GM23248 (cell line): ENCODE measurements at places on chromosomes 5 and 9. TPM values are rescaled to one million over a fixed set of nuclear protein-coding genes. Genes with fewer than 3 reads are reported as not detected.
A peak's percentile ranks its signal among the peaks of the same experiment; 100 is the strongest.

DNA sequence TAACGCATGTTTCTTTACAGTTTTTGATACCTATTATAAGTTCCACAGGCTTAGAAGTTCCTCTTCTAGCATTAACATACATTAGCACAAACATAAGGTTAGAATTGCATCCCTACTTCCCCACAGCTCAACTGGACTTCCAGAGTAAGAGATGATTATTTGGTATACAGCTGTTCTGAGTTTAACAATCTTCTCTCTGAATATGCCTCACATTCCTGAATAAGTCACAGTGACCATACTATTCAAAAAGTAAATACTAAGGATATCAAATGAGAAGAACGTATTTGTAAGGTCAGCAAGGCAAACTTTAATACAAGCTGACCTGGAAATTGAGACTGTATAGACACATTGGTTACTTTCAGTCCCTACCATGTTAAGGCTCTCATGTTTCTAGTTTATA is 21.3 kb downstream of the NR6A1 start:
- H3K27me3 ChIP-seq: no peaks in the 10 kb centered on the region
- no peak overlapping the region for H3K27ac ChIP-seq
- no peaks in the 10 kb centered on the region for H3K36me3 ChIP-seq
- peaks cover 24% of the 10 kb centered on the region for H3K4me1 ChIP-seq
- DNase-seq: peak; percentile 32

DNA sequence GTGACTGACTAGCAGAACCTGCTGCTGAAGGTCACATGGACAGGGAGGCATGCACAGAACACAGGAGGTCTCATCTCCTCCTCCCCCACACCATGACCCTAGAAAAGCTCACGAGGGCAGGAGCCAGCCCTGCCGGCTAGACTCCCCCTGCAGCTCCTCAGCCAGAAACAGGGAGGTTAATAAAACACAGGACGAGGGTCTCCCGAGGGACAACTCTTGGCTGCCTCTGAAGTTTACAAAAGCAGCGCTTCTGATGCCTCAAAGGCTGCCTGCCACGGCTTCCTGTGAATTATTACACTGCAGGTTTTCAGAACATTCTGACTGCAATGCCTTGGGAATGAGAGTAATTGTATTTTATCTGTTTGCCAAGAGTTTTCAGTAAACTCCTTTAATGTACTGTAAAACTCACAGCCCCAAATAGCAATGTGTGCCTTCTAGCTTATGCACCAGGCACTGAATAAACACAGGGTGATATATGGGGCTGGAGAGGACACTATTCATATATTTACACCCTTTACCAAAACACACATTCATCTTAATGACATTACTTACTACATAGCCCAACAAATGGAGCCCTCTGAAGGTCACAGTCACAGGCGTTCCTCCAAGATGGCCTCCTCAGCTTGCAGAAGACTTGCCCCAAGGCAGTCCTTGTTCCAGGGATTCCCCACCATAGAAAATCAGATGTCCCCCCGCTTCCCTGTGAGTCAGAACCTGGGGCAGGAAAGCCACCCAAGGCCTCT is 83.7 kb downstream of the C5orf15 start:
- H3K27me3 ChIP-seq: peaks cover 9% of the 10 kb centered on the region
- no peaks in the 10 kb centered on the region for H3K4me1 ChIP-seq
- no peak overlapping the region for H3K27ac ChIP-seq
- no peak overlapping the region for H3K4me3 ChIP-seq
- no peak for DNase-seq

DNA sequence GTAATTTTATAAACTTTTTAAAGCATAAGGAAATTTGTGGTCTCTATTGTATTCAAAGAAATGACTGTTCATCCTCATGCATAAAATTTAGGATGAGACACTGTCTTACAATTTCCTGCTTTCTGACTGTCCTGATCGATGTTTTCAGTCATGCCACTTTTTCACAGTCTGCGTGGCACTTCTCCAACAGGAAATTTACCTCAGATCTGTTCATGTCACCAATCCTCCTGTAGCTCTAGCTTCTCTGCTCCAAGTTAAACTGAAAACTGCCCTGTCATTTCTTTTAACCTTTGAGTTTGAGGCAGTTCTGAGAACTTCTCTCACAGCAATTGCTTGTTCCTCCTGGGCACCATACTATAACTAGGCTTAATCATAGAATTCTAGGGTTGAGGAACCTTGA is 455.1 kb downstream of the EFNA5 start:
- no peaks in the 10 kb centered on the region for H3K4me1 ChIP-seq
- H3K36me3 ChIP-seq: no peaks in the 10 kb centered on the region
- H3K27ac ChIP-seq: no peak overlapping the region
- H3K4me3 ChIP-seq: no peak overlapping the region

- no peak overlapping the region for H3K4me3 ChIP-seq
These were observed 148.7 kb upstream of the SLC12A2 start for GRCh38 chr5:127934791-127935256.

DNA sequence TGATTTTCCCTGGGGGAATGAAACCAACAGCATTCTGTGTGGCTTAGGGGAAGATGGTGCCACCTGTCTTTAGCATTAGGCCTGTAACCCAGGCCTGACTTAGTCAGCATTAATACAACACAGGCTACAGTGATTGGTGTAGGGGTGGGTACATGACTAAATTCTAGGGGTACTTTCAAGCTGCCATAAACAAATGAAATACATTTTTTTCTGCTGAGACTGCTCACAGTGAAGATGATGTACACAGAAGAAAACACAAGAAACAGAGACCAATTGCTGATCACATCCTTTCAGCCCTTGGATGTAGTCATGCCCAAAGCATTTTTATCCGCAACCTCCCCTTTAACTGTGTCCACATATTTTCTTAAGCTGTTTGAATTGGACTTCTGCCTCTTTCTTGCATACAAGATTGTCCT is 527.2 kb downstream of the KCTD16 start:
- H3K27me3 ChIP-seq: no peaks in the 10 kb centered on the region
- H3K36me3 ChIP-seq: no peaks in the 10 kb centered on the region
- peak overlapping the region; percentile 81 for H3K27ac ChIP-seq
- H3K4me1 ChIP-seq: peaks cover 18% of the 10 kb centered on the region
- no peak overlapping the region for H3K4me3 ChIP-seq

DNA sequence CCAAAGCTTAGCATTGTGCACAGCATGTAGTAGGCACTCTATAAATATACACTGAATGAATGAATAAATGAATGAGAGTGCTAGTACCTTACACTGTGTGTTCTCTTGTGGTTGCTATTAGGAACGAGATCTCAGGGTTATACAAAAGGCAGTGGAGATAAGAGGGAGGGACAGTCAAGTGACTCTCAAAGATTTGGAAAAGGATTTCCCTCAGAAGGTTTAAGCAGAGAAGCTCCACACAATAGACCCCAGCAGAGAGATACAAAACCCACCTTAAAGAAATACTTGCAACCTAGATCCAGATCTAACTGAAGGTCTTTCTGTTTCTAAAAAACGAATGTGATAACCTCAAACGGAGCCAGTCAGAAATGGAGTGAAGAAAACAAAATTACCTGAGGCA is 11.8 kb upstream of the EFNA5 start:
- H3K27ac ChIP-seq: no peak overlapping the region
- no peak for DNase-seq
- H3K4me1 ChIP-seq: no peaks in the 10 kb centered on the region
- no peaks in the 10 kb centered on the region; the same call in 1 of the 2 replicates for H3K27me3 ChIP-seq

DNA sequence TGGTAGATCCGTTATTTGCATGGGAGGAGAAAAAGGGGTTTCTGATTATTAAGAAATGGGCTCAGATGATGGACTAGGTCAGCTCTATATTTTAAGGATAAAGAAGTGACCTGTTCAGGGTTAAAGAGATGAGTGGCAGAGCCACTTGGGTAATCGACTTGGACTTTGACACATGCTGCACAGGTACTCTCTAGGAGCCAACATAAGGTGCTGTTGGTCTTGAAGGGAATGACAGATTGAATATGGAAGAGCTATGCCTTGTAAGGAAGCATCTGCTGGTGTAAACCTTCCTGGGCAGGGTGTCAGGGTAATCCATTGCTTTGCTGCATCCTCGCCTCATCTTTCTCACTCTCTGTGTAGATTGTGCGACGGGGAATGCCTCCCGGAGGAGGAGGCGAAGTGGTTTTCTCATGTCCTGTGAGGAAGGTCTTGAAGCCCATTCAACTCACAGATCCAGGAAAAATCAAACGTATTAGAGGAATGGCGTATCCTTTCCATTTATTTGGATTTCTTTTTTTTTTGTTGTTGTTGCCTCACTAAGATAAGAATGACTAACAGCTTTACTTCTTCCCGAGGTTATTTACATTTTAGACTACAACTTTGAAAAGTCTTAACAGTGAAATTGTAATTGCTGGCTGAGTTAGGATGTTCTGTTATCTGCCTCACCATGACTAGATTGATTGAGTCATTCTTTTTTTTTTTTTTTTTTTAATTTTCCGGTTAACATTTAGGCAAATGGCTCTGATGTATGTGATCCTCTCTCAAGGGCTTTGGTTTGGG is 41.2 kb downstream of the RCL1 start:
- peaks cover 71% of the 10 kb centered on the region for H3K4me1 ChIP-seq
- no peaks in the 10 kb centered on the region for H3K36me3 ChIP-seq
- DNase-seq: peak; percentile 76
- H3K27me3 ChIP-seq: no peaks in the 10 kb centered on the region
- H3K4me3 ChIP-seq: 0 out of 2 replicates have a peak overlapping the region, but pooled peaks have one; percentile 32

DNA sequence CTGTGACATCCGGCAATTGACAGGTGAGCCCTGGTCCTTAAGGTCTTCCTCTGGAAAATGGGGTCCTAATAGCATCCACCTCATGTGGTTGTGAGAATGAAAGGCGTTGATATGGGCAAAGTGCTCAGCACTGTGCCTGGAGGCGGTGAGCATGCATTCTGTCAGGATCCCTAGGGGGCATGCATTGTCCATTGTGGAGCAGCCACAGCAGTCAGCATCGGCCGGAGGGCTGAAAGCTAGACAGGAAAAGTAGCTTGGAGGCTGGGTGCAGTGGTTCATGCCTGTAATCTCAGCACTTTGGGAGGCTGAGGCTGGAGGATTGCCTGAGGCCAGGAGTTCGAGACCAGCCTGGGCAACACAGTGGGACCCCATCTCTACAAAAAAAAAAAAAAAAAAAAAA is 122.2 kb downstream of the LHX2 start:
- H3K4me1 ChIP-seq: 0 out of 2 replicates have a peak, but pooled peaks cover 7% of the 10 kb centered on the region
- H3K36me3 ChIP-seq: no peaks in the 10 kb centered on the region
- no peaks in the 10 kb centered on the region for H3K27me3 ChIP-seq
- DNase-seq: peak; percentile 59
- no peak overlapping the region for H3K4me3 ChIP-seq

DNA sequence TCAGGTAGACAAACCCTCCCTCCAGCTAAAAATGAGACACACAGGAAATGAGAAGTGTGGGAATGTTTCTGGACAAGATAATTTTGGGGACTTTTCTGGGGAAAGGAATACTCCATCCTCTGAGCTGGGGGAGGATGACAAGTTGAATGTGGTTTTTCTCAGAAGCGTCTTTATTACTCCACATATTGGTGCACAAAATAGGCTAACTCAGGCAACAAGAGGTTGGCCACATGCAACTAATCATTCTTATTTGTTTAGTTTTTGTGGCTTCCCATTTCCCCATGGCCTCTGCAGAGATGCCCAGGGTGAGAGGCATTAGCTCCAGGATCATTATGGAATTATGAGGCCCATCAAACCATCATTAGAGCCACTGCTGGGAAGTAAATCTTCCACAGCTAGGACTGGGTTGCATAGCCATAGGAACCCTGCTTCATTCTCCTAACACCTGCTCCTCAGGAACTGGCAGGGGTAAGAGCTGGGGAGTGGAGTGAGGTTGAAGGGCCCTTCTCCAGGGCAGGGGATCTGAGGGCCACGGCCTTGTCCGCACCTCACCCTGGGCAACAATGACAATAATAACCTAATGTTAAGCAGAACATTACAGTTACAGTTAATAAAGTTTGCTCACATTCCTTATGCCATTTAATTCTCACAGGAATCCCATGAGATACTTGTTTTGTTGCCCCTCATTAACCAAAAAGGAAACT is 9.3 kb upstream of the SIL1 start:
- no peak overlapping the region for H3K27ac ChIP-seq
- H3K4me3 ChIP-seq: no peak overlapping the region
- H3K36me3 ChIP-seq: no peaks in the 10 kb centered on the region
- H3K27me3 ChIP-seq: no peaks in the 10 kb centered on the region
- no peak for DNase-seq

GRCh38 chr5:88539693-88540365 is 271.2 kb upstream of the TMEM161B start:
- H3K27me3 ChIP-seq: no peaks in the 10 kb centered on the region
- no peaks in the 10 kb centered on the region for H3K4me1 ChIP-seq
- H3K4me3 ChIP-seq: no peak overlapping the region
- no peak overlapping the region for H3K27ac ChIP-seq

- H3K36me3 ChIP-seq: no peaks in the 10 kb centered on the region
- no peaks in the 10 kb centered on the region for H3K27me3 ChIP-seq
- peaks cover 28% of the 10 kb centered on the region for H3K4me1 ChIP-seq
- no peak overlapping the region for H3K4me3 ChIP-seq
- H3K27ac ChIP-seq: 0 out of 2 replicates have a peak overlapping the region, but pooled peaks have one; percentile 23
These were observed 40.3 kb upstream of the SVEP1 start for GRCh38 chr9:110619831-110620230.

DNA sequence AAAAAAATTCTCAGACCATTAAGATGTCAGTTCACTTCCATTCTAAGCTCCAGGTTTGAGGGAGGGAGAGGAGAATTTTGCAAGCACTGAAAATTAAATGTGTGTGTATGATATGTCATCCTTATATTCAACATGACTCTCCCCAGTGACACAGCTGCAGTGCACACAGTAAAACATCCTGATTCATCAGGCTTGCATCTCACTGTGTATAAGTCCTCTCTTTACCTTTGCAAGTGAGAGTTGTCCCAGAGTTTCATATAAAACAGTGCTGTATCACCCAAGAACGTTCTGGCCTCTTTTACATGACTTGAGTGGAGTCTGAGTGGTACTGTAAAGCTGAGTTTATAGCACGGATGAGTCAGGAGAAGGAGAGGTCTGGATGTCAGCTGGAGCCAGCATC is 50.0 kb downstream of the DMRT2 start:
- H3K27me3 ChIP-seq: peaks cover 21% of the 10 kb centered on the region; the same call in 1 of the 2 replicates
- no peak overlapping the region for H3K4me3 ChIP-seq
- H3K27ac ChIP-seq: no peak overlapping the region
- no peaks in the 10 kb centered on the region for H3K36me3 ChIP-seq
- DNase-seq: no peak

DNA sequence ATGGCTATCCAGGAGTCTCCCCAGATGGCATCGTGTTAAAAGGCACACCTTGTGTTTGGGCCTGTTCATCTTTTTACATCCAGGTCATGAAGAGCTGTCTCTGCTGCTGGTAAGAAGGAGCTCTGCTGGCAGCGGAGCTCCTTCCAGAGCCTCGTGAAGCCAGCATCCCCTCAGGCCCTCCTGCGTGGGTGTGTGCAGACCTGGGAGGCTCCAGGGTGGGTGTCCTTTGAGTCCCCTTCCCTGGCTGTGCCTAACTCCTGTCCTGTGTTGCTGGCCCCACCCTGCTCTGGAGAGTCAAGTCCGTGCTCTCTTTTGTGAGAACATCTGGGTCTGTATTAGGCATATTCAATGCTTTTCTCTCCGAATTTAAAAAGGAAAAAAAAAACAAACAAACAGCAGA is 149.6 kb upstream of the IRX2 start:
- no peak for DNase-seq
- H3K36me3 ChIP-seq: no peaks in the 10 kb centered on the region
- H3K4me3 ChIP-seq: no peak overlapping the region

GRCh38 chr5:35626108-35626507 is 8.4 kb downstream of the SPEF2 start:
- DNase-seq: peak; percentile 72
- H3K36me3 ChIP-seq: no peaks in the 10 kb centered on the region
- H3K27me3 ChIP-seq: no peaks in the 10 kb centered on the region
- 0 out of 2 replicates have a peak overlapping the region, but pooled peaks have one; percentile 13 for H3K27ac ChIP-seq
- H3K4me3 ChIP-seq: no peak overlapping the region
- peaks cover 9% of the 10 kb centered on the region for H3K4me1 ChIP-seq

SLC23A1 gene
- 0.08 TPM in 1 of 2 replicates, not detected in the other for polyA plus RNA-seq

IFNA13 gene
- not detected in 2 replicates for polyA plus RNA-seq

HAVCR1 gene
- not detected in 2 replicates for polyA plus RNA-seq

RHOBTB3 gene
- 147 and 149 TPM in 2 replicates for polyA plus RNA-seq

RNF183 gene
- not detected in 2 replicates for polyA plus RNA-seq

FAM221B gene
- polyA plus RNA-seq: not detected in 2 replicates

FOXD1 gene
- 8.0 and 8.5 TPM in 2 replicates for polyA plus RNA-seq

OR13C9 gene
- polyA plus RNA-seq: not detected in 2 replicates
